ENCODE measurements at places on chromosomes 12 and 14.

DNA sequence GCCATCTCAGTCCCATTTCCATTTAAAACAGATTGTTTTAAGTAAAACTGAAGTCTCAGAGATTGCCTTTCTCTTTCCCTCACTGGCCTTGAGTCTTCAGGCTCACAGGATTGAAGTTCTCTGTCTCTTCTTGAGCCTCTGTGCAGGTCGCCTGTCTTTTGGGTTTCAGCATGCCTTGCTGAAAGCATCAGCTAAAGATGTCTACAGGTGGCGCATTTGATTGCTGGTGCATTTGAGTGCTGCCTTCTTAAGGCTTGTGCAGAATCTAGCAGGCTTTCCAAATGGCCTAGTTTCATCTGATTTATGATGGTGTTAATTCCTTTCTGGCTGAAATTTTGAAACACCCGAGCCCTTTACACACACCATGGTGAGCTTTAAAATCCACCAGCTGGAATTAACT is 1062.2 kb upstream of the FBXO33 start:
- no peak for DNase-seq

- DNase-seq: no peak
These were observed 57.6 kb upstream of the CNTN1 start for GRCh38 chr12:40634517-40635131.

DNA sequence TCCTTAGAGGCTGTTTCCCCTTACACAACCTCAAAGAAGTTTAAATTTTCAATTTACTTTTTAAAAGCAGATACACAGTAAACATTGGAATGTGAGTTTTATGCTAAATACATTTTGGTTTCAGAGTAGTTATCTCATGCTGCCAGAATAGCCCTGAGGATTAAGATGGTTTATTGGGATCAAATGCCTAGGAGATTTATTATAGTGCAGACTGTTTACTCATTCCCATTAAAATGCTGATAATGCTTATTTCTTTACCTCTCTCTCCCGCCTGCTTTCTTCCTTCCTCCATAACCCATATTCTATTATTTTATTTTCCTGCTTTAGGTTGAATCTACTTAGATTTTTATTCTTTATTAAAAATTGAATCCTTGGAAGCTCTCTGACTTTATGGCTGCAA is 340.2 kb downstream of the DIO2 start:
- no peak for DNase-seq

GRCh38 chr12:13023811-13024530 is 20.2 kb upstream of the FAM234B start:
- DNase-seq: no peak

DNA sequence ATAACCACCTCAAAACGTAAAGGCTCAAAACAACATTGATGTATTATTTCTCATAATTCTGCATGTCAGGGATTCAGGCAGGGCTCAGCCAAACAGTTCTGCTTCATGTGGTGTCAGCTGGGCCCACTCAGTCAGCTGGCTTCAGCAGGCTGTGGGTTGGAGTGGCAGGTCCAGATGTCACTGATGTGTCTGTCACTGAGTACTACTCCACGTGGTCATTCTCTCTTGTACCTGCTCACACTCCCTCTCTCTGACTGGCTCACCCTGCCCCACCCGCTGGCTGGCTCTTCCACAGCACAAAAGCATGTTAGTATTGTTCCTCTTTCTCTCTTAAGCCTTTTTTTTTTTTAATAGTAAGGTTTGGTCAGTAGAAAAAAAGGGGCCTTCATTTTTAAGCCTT is 182.4 kb downstream of the DICER1 start:
- DNase-seq: no peak

DNA sequence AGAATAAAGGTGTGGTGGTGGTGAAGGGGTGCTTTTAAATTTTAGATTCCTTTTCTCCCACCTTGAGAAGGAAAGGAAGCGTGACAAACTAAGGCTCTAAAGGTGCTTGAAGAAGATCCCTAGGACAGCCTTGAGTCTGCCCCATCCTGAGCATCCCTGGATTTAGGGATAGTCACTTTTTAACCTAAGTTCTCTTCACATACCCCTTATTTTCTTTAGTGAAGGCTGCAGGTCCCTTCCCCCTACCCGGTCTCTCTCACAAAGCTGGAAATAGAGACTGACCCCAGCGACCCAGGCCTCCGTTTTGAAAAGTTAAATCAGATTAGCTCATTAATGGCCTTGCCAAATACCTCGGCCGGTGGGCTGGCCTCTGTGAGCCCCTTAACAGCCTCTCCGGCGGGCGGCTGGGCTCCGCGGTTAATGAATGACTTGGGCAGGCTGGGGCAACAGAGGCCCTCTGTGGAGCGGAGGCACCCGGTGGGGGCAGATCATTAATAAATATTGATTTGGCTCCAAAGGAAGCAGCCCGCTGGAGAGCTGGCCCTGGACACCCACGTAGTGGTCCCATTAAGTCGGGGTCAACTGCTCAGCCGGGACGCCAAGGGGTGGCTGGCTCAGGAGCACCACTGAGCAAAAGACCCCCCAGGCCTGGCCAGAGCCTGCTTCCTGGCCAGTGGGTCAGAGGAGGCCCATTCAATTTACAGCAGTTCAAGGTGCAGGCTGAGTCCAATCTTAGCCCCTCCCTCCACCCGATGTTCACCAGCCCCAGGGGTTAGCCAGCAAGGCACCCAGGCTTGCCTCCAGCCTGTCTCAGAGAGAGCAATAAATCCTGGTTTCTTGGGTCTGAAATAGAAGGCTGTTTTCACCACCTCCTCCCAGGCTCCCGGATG is 31.8 kb downstream of the PAH start:
- DNase-seq: no peak

DNA sequence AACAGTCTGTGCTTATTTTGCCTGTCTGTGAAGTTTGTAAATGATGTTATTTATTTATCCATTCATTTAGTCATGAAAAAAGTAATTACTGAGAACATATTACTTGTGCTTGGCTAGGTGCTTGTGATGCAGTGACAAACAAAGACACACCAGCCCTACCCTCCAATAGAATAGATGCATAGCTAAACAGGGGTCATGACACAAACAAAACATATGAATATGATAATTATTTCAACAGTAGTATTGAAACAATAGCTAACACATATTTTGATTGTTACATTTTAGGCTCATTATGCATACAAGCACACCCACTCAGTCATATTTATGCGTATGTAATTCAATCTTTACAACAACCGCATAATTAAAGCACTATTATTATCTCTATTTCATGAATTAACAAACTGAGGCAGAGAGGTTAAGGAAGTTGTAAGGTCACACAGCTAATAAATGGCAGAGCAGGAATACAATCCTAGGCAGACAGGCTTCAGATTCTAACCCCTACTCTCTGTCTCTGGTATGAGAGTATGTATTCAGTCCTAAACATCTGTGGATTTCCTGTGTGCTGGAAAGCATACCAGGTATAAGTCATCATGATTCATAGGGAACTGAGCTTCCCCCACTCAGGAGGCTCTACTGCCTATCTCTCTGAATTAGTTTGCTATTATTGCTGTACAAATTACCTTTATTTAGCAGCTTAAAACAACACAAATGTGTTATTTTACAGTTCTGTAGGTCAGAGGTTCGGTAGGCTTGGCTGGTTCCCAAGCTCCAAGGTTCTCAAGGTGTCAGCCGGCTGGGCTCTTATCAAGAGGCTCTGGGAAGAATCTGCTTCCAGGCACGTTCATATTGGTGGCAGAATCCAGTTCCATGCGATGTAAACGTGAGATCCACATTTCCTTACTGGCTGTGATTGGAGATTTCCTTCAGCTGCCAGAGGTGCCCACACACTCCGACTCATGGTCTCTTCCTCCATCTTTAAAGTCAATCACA is 509.4 kb downstream of the GALC start:
- no peak for DNase-seq
